AG09319 (cell line): ENCODE measurements at places on chromosomes 16 and 17.

- DNase-seq: no peak
Observed at GRCh38 chr17:40303708-40304551, 5.0 kb upstream of the RARA start.

GRCh38 chr17:82457929-82458178, 687 bp upstream of the NARF start:
- no peak for DNase-seq

- DNase-seq: no peak
Observed at GRCh38 chr17:33290253-33290652, 2.8 kb downstream of the ASIC2 start.

DNA sequence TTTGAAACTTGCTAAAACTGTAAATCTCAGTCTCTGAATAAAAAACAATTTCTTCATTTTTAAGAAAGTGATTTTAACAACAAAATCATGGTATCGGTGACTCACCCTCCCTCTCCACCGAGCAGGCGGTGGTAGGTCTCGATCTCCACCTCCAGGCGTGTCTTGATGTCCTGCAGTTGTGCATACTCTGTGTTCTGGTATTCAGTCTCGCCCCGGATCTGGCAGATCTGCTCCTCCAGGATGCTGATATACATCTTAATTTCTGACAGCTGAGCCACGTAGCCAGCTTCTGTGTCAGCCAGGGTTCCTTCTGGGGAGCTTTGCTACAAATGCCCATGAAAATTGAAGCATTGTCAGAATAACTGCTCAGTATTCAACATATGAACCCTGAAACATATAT, 15.4 kb upstream of the KRT24 start:
- DNase-seq: no peak

DNA sequence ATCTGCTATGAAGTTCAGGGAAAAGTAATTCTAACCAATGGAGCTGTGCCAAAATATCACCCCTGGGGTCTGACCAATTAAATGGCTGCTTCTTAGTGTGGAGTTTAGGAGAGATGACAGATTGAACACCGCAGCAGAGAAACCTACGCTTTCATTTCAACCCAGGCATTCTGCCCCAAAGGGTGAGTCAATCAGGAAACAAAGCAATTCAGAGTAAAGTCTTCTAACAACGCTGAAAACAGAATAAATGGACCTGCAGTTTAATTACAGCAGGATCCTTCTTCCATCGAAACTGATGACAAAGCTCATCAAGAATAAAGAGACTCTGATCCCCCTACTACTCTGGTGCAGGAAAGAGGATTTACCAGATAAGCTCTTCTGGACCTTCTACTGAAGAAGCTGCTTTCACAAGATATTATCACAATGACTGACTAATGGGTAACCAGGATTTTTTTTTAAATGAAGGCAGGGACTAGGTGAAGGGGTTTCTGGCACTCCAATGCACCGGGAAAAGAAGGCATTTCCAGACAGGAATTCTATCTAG, 16.7 kb downstream of the RFFL start:
- DNase-seq: no peak

DNA sequence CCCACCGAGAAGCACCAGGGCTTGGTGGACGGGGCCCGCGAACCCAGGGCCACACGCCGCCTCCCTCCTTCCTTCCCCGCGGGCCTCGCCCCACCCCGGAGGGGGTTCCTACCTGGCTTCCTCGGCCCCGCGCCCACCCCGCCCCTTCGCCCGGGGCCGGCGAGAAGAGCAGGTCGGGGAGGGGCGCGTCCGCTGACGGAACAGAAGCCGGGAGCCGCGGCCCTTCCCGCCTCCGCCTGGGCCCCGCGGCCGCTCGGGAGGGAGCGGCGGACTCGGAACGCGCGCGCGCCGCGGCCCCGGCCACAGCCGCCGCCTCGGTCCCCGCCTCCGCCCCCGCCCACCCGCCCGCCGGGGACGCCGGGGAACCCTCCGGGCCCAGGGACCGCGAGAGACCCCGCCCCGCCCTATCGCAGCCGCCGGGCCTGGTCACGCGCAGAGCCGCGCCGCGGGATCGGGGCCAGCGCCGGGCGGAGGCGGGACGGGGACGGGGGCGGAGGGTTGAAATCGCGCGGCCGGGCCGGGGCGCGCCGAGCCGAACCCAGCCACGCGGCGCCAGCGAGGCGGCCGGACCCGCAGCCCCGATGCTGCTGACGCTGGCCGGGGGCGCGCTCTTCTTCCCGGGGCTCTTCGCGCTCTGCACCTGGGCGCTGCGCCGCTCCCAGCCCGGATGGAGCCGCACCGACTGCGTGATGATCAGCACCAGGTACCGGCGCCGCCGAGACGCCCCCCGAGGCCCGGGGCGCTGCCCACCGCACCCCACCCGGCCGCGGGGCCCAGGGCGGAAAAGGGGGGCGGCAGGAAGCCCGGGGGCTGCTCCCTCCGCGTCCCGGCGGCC, at the start of gene TLCD3A:
TSS of gene TLCD3A (plus strand) at position 530 of the 835 bp plus-strand sequence. CDS start at position 582, 52 bp downstream.
- no peak for DNase-seq

GRCh38 chr16:10325783-10326543, 59.9 kb upstream of the ATF7IP2 start:
- no peak for DNase-seq

GRCh38 chr17:7854078-7854777, 638 bp upstream of the TMEM88 start:
- DNase-seq: no peak

GRCh38 chr17:42405963-42406495, 17.0 kb downstream of the CAVIN1 start:
- DNase-seq: no peak

- DNase-seq: no peak
Observed at GRCh38 chr16:1066584-1067172, 5.9 kb upstream of the SSTR5 start.

- DNase-seq: no peak
Observed at GRCh38 chr16:20410121-20410723, 888 bp downstream of the ACSM5 start.

DNA sequence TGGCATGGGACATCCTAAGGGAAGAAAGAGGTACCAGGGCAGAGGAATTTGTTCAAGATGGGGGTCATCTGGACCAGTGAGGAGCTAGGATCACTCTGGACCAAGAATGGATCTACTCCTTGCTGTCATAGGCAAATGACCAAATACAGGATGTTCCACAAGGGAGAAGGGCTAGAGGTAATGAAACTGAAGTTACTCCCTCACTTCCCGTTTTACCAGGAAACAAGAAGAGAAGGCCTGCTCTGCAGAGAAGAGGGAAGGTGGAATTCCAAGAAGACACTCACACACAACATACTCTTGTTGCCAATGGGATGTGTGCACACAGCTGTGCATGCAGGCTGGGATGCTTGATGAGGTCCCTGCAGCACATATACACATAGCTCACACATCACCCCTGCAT, 38.6 kb downstream of the NEUROD2 start:
- DNase-seq: no peak

DNA sequence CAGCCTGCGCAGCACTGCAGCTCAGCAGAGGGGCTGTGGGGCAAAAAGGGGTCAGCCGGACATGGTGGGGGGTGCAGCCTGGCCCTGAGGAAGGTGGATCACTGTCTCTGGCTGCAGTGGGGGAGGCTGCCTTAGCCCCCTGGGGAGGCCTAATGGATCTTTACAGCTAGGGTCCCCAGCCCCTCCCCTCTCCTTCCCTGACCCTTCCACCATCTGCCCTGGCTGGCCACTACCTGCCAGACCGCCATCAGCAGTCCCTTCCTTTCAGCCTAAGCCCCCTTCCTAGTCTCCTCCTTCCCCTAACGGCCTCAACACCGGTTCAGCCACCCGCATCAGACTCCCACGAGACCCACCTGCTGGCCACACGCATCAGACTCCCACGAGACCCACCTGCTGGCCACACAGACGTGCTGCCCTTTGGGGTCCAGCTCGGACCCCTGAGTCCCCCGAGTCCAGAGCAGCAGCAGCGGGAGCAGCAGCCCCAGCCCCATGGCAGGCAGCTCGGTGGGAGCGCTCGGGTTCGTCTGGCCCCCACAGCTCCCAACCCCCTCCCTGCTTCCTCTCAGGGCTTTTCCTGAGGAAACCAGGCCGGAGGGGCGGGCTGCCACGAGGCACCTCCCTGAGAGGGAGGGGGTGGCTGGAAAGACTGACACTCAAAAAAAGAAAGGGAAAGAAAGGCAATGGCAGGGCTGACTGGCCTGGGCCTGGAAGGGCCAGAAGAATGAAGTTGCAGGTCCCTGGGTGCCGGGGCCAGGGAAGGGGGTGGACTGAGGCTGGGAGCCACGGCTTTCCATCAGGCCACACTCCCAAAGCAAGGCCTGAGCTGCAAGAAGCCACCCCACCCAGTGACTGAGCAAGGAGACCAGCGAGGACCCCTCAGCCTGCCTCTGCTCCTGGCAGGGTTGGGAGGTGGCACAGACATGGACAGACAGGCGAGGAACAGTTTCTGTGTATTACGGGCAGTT, at the start of gene SCARF1:
TSS of gene SCARF1 (minus strand) at position 526 of the 965 bp plus-strand sequence. CDS start at position 491, 35 bp downstream.
- no peak for DNase-seq

DNA sequence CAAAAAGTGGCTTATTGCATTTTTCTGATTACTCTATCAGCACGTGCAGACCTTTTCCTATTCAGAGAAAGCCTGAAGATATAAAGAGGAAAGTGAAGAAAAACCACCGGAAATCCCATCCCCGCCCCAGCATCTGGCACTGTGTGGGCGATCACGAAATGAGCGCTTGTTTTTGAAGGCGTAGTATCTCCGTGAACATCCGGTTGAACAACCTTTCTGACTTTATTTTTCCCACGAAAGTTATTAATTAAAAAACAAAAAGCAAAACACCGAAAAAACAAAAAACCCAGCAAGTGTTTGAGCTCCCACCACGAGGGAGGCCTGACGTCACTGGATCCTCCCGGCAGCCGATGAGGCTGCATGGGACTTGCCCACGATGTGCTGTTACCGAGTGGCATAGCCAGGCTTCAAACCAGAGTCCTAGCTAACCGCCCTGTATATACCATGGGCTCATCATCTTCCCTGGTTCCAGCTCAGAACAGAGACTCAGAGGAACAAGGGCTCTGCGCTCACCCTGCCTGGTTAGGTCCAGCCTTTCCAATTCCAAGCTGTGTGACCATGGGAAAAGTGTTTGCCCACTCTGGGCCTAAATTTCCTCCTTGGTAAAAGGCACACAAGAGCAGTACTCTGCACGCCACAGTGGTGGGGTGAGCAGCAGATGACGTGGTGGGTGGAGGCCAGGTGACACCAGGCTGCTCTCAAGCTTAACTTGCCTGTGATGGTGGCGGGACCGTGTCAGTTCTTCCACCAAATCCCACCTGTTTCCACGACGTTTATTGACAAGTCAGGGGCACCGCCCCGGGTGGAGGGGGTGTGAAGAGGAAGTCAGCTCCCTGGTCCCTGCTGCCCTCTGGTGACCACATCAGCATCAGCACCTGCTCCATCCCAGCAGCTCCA, 34.3 kb upstream of the IL21R start:
- peak; percentile 40 for DNase-seq

- no peak for DNase-seq
Observed at GRCh38 chr17:58985367-58985766, 121.3 kb downstream of the TRIM37 start.

GRCh38 chr17:72457712-72458111, 336.9 kb downstream of the SOX9 start:
- DNase-seq: no peak

GRCh38 chr17:61833536-61834193, 29.7 kb downstream of the BRIP1 start:
- peak; percentile 18 for DNase-seq

GRCh38 chr16:11431915-11432465, 86.7 kb downstream of the RMI2 start:
- no peak for DNase-seq

DNA sequence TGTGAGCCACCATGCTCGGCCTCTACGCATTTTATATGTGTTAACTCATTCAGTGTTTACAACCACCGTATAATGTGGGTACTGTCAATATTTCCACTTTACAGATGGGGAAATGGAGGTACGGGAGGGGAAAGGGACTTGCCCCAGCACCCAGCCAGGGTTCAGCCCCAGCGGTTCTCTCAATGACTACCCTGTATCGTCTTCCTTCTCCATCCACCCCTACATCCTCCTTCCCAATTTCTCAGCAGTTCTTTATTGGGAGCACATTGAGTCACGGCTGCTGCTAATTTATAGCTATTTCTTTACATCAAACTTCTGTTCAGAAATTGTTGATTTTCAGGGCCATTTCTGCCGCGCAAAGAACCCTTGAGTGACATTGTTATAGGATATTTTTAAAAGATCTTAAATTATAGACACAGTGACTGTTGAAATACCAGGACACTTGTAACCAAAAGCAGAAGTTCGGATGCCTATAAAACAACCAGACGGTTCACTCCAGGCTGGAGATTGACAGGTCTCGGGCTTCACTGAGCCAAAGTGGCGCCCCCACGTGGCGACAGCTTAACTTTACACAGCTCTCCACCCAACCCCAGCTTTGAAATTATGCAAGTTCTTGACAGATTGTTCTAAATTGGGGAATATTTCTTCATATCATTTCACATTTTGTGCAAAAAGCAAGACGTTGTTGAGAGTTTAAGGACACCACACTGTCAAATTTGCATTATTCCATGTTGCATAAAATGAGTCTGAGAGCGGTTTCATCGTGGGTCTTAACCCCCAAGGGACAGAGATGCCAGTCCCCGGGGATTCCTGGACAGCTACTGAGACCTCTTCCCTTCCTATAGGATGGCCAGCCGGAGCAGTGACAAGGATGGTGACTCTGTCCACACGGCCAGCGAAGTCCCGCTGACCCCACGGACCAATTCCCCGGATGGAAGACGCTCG, 11.8 kb downstream of the SYT17 start:
- DNase-seq: no peak

DNA sequence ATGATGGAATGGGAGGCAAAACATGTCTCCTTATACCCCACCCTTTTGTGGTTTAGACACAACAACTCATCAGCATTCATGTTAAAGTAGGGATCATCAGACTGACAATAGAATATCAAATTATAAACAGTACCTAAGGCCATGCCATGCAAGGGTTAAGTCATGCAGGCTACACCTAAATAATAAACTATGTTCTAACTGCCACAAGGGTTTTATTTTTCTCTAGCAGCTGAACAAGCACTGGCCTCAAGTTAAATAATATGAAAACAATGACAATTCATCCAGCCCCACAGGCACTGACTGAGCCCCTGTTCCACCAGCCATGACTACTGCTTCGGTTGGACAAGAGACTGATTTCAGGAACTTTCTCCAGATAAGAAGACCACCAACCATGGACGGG, 164.5 kb upstream of the PIRT start:
- DNase-seq: no peak

DNA sequence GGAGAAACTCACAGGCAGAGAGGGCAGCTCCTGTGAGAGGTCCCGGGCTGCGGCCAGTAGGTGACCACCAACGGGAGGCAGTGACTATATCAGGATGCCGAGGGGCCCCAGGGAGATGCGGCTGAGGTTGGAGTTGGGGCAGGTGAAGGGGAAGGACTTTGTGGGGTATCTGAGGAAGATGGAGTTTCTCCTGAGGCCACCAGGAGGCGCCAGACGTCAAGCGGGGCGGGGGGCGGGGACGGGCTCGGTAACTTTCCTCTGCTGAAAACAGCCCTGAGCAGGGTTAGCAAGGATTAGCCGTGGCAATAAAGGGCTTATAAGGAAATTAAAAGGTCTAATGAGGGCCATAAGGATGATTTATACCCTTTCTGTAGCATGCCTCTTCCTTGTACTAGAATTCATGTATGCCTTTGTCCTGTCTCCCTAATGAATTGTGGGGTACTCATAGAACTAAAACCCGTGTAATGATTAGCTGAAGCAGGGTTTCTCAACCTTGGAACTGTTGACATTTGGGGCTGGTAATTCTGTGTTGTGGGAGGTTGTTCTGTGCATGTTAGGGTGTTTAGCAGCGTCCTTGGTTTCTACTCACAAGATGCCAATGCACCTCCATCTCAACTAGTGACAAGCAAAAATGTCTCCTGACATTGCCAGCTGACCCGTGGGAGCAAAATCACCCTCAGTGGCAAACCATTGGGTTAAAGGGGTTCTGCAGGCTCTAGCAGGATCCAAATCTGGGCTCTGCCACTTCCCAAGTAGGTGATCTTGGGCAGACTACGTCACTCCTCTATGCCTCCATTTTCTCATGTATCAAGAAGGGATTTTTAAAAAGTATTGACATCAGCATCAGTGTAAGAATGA, 74.8 kb upstream of the GRIN2A start:
- DNase-seq: no peak
